Esophagus mucosa (tissue), 1 donor: ENCODE measurements at places on chromosomes 2 and 18. TPM values are rescaled to one million over a fixed set of nuclear protein-coding genes. Genes with fewer than 3 reads are reported as not detected.

- peak; percentile 43 for ATAC-seq
These were observed 1.6 kb downstream of the BAZ2B start for GRCh38 chr2:159614534-159615366.

- no peak for ATAC-seq
These were observed 17.5 kb downstream of the FTCDNL1 start for GRCh38 chr2:199833525-199833924.

DNA sequence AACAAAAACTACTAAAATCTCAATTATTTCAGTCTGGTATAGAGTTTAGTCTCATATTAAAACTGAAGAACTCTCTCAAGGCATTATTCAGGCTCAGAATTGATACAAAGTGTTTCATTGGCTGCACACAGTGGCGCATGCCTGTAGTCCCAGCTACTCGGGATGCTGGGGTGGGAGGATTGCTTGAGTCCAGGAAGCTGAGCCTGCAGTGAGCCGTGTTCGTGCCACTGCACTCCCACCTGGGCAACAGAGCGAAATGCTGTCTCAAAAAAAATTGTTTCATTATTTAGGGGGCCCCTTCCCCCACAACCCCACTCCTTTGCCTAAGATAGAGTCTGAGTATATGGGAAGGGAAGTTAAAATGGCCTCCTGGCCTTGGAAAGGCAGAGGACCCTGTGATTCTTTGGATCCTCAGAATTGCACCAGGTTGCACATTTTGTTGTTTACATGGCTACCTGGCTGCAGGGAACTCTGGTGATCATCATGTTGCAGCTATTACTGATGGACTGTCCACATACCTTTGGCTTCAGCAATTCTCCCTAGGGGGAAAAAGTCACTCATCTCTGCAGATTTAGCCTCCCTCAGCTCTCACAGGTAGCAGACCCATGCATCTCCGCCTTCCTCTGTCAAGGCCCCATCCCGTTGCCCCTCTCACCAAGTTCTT is 19.2 kb upstream of the CYRIA start:
- ATAC-seq = no peak

GRCh38 chr18:23934252-23934651 is 80.3 kb upstream of the TTC39C start:
- no peak for ATAC-seq

GRCh38 chr2:39107156-39107555 is 13.7 kb downstream of the SOS1 start:
- ATAC-seq = no peak

DNA sequence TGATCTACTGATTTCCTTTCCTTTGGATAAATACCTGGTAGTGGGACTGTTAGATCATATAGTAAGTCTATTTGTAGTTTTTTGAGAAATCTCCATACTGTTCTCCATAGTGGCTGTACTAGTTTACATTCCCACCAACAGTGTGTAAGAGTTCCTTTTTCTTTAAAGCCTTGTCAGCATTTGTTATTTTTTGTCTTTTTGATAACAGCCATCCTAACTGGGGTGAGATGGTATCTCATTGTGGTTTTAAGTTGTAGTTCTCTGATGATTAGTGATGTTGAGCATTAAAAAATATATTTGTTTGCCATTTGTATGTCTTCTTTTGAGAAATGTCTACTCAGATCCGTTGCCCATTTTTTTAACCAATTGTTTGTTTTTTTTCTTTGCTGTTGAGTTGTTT is 33.9 kb upstream of the EPG5 start:
- no peak for ATAC-seq

- ATAC-seq = no peak
These were observed 6.9 kb downstream of the ACYP2 start for GRCh38 chr2:54122171-54122935.

GRCh38 chr2:189386741-189387140 is 54.5 kb upstream of the WDR75 start:
- no peak for ATAC-seq

GRCh38 chr2:197813093-197813787 is 8.8 kb downstream of the PLCL1 start:
- peak; percentile 61 for ATAC-seq

GRCh38 chr2:45260946-45261345 is 251.7 kb upstream of the SIX2 start:
- no peak for ATAC-seq

DNA sequence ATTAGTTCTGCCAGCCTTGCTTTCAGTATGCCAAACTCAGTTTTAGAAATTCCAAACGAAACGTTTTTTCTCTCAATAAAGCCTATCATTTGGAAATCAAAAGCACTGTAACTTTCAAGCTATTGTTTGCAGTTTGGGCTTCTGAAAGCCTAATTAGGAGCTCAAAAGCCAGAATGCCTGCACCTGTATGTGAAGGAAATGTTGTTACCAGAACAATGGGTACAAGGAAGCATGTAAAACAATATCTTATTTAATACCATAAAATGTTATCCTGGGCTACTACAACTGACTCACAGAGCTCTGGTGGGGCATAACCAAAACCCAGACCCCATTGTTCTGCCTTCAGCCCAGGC is 12.6 kb upstream of the GULP1 start:
- no peak for ATAC-seq

DNA sequence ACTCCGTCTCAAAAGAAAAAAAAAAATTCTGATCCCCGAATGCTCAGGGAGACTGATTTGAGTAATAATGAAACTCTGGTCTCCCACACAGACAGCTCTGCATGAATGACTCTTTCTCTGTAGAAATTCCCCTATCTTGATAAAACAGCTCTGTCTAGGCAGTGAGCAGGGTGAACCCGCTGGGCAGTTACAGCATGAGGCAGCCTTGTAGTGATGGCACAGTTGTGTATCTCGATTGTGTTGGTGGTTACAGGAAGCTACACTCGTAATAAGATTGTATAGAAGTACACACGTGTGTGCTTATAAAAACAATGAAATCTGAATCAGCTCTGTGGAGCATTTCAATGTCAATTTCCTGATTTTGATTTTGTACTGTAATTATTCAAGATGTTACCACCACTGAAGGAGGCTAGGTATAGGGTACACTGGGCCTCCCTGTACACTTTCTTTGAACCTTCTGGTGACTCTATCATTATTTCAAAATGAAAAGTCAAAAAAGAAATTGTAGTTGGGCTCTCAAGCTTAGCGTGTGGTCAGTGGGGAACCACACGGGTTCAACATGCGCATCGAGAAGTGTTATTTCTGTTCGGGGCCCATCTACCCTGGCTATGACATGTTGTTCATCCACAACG is 34.9 kb upstream of the ATP8B1 start:
- peak; percentile 62 for ATAC-seq

GRCh38 chr18:76495435-76496193 is 572 bp upstream of the ZNF516 start:
- peak; percentile 16 for ATAC-seq

DNA sequence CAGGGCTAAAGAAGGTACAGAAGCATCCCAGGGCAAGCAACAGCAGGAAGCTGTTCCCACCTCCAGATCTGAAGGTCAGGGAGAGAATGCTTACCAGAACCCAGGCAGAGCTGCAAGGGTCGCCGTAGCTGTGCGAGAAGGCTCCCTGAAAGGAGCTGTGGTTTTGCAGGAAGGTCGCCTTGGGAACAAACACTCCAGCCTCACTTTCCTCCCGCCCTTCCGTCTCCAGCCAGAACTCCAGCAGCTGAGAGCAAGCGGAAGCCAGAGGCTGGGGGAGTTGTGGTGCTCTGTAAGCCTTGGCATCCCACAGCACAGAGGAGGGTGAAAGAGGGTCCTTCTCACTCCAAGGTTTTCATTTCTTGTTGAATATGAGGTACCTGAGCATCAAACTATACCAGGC is 18.3 kb upstream of the ICOS start:
- ATAC-seq = no peak

DNA sequence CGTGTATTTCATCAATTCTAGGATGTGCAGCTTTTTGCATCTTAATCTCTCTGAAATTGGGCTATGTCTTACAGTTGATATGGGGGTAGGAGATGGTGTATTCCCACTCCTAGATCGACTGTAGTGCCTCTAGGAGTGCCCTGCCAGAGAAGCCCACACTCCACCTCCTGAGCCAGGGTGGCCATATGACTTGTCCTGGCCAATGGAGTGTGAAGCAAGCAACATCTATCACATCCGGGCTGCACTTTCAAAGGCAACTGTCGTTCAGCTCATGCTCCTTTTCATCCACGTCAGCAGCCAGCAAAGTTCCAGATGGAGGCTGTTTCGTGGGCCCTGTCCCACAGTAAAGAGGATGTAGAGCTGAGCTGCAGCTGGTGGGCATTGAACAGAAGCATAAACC is 149.4 kb upstream of the SLC1A4 start:
- no peak for ATAC-seq

GRCh38 chr18:79695269-79695668 is 15.7 kb downstream of the CTDP1 start:
- no peak for ATAC-seq

- ATAC-seq = no peak
These were observed 33.9 kb upstream of the GORASP2 start for GRCh38 chr2:170895023-170895757.

- no peak for ATAC-seq
These were observed 860.6 kb upstream of the ZEB2 start for GRCh38 chr2:145380436-145381017.

GRCh38 chr18:28114472-28114871 is 62.5 kb downstream of the CDH2 start:
- ATAC-seq = no peak

GRCh38 chr2:159131914-159132281 is 154.6 kb downstream of the WDSUB1 start:
- peak; percentile 60 for ATAC-seq

- ATAC-seq = no peak
These were observed 5.0 kb downstream of the AP1S3 start for GRCh38 chr2:223832241-223832903.

GRCh38 chr2:137769406-137769805 is 194.9 kb upstream of the HNMT start:
- ATAC-seq = no peak

DNA sequence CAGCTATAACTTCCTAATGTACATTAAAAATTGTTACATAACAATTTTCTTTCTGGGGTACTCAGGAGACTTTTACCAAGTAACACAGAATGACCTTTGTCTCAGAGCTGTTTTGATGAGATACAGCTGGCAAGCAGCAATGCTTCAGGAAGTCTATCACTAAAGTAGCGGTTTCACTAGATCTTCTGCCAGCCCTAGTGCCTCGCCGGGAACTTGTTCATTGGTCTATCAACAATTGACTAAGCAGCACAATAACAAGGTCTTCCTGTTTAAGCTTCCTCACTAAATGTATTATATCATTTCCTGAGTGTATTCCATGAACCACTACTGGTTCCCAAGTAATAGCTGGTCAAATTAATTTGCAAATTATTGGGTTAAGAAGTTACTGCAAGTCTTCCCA is 69.2 kb downstream of the TRIP12 start:
- ATAC-seq = peak; percentile 51

The SMAD2 gene
- 87.2 TPM for total RNA-seq

The MFSD2B gene
- not detected for total RNA-seq

The C2orf66 gene
- total RNA-seq = not detected

The IGFBP2 gene
- 192 TPM for total RNA-seq

The NTSR2 gene
- total RNA-seq = not detected

The DES gene
- total RNA-seq = 29.3 TPM

The MOGAT1 gene
- total RNA-seq = not detected

The EHD3 gene
- total RNA-seq = 43.4 TPM

The WNT6 gene
- total RNA-seq = not detected
